ENCODE measurements at places on chromosomes 7 and 10.

DNA sequence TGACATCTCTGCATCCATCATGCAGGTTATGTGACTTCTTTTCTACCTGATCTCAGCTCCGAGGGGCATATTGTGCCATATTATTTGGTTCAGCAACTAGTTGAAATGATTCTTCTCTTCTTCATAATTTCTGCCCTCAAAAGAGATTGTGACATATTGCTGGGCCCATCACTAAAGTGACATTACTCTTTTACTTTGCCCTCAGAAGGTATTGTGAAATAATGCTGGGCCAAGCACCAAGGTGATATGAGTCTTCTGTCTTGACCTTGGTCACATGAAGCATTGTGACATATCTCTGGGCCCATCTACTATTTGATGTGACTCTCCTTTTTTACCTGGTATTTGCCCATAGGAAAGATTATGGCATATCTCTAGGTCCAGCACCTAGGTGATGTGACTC is 33.9 kb upstream of the ZNF107 start:
- no peak for DNase-seq

GRCh38 chr7:70312336-70312735 is 714.1 kb downstream of the AUTS2 start:
- DNase-seq, result no peak

- DNase-seq, result no peak
Measured at GRCh38 chr7:42689626-42690025, 222.2 kb downstream of the C7orf25 start.

GRCh38 chr7:45098983-45099839 is 10.4 kb upstream of the NACAD start:
- peak; percentile 28 for DNase-seq

DNA sequence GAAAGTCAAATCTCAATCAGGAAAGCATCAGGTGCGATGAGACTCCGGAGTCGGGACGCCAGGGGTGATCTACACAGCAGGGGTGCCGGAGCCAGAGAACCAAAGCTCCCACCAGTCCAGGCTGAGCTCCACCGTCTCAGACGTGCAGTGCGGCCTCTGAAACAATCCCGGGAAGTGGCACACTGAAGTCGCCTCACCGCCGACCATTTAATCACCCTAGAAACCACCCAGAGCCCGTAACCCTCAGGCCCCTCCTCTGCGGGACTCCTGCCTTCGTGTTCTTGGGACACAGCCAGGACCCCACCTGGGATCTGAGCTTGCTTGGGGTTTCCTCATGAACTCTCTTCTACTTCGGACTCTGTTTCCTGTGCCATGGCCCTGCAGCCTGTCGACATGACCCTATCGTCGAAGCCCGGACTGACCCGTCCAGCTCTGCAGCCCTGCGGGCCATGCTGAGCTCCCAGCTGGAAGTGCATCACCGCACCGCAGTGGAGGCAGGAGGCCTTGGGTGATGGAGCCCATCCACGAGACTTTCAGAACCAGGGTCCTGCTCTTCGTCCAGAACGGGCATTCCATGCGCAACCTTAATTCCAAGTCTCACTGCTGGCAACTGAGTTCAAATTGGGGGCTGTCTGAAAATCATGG is 266.4 kb downstream of the PTPRN2 start:
- DNase-seq, result no peak

DNA sequence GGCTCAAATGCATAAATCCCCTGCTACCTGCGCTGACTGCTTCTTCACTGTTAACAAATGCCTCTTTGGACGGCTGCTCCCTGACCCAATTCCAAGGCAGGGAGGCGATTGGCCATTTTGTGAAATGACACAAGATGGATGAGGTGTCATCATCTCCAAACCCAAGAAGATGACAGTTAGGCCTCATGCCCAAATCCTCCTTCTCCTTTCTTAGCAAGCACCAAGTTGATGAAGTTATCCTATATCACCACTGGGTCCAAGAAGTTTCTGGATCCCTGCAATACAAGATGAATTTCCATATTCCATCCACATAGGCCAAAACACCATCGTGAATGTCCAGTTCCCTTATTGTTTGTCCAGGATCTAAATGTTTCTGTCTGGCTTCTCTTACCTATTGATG is 98.5 kb upstream of the RAB11FIP2 start:
- DNase-seq, result no peak

- no peak for DNase-seq
Measured at GRCh38 chr7:149867762-149868622, 5.8 kb upstream of the ATP6V0E2 start.

- no peak for DNase-seq
Measured at GRCh38 chr7:144497282-144497681, 93.8 kb upstream of the NOBOX start.

DNA sequence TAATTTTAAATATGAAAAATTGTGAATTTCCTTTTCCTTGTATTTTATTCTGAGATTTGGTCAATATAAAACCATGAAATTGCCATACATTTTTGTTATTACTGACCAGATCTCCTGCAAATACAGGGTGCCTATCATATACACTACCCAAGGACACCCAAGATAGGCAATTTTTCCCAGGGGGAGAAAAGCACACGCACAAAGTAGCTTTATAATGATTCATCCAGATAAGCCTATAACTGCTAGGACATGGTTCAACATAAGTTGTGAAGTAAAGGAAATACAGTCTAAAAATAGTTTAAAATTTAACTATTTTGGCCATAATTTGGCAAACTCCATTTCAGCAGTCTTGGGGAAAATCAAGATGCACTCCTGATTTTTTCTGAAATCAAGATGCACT is 4.8 kb downstream of the RUFY2 start:
- DNase-seq, result no peak

DNA sequence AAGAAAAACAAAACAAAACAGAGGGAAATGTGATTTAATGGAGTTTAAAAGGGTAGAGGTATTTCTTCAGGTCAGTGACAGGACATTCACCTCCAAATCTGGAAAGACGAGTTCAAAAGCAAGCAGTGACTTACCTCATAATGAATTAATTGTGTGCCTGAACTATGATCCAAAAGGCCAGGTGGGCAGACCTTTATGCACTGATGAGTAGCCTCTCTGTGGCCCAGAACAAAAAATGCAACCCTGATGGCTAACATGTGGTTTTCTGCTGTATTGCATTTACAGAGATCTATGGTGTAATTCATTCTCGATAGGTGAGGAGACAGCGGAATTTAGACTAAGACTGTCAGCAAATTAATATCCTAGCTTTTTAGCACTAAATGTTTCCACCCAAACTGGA is 142.0 kb downstream of the HDAC9 start:
- DNase-seq, result no peak

- DNase-seq, result no peak
Measured at GRCh38 chr7:55570939-55571338, 1.4 kb downstream of the VOPP1 start.

DNA sequence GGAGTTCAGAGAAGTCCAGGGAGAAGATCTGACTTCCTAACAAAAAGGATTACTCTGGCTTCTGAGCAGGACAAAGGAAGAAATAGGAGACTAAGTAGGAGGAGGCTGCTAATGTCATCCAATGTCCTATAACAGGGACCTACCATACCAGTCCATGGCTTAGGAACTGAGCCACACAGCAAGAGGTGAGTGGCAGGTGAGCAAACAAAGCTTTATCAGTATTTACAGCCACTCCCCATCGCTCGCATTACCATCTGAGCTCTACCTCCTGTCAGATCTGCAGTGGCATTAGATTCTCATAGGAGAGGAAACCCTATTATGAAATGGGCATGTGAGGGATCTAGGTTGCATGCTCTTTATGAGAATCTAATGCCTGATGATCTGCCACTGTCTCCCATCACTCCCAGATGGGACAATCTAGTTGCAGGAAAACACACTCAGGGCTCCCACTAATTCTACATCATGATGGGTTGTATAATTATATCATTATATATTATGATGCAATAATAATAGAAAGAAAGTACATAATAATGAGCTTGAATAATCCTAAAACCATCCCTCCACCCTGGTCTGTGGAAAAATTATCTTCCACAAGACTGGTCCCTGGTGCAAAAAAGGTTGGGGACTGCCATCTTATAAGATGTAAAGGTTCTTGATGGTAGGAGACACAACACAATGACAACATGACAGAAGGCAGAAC is 487.4 kb downstream of the PLXDC2 start:
- no peak for DNase-seq

GRCh38 chr10:10855151-10855581 is 162.5 kb upstream of the CELF2 start:
- DNase-seq, result no peak

DNA sequence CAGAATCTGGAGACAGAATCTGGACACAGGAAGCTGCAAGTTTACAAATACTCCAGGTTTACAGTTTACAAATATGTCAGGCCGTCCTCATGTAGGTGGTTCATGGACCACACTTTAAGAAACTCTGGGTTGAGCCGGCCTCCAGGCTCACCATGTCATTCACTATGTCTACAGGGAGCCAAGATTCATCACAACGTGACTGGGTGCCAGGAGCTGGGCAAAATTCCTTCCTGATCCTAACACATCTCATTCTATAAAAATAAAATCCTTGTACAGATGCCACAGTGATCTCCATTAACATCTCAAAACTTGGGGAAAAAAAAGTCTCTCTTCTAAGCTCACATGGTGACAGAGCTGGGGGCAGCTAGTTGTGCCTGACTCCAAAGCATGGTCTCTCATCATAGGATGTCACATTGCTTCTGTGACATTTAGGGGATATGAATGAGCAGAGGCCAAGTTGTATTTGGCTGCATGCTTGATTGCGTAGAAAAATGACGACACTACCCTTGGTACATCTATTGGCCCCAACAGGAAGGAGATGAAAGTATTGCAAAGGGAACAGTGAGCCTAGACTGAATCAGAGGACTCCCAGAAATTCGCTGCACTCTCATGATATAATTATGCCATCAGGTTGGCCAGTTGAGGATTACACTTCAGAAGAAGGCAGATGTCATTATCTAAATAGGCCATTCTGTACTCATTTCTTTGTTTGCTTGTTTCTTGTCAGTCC is 35.9 kb downstream of the MTURN start:
- DNase-seq, result no peak

DNA sequence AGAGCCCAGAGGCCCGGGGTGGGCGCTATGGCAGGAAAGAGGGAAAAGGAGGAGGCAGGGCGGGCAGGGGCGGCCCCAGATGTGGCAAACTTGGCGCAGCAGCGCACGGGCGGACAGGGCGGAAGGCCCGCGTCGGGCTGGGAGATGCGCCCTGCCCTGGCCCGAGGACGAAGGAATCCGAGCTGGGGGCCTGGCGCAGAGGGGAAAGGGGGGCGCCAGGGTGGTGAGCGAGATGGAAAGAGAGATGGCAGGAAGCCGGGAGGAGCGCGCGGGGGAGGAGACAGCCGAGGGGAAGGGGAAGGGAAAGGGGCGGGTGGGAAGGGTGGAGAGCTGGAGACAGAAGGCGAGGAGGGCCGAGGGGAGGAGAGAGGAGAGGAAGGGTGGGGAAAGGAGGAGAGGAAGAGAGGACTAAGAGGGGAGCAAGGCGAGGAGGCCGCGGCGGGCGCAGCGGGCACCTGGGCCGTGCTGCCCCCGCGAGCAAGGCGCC is at the start of gene MARVELD1:
MARVELD1 (plus strand) TSS at position 392 of the 487 bp plus-strand sequence. CDS start 147 bp downstream, outside the sequence.
- DNase-seq, result peak; percentile 61

GRCh38 chr10:118116715-118117449 is 70.1 kb upstream of the RAB11FIP2 start:
- DNase-seq, result no peak

DNA sequence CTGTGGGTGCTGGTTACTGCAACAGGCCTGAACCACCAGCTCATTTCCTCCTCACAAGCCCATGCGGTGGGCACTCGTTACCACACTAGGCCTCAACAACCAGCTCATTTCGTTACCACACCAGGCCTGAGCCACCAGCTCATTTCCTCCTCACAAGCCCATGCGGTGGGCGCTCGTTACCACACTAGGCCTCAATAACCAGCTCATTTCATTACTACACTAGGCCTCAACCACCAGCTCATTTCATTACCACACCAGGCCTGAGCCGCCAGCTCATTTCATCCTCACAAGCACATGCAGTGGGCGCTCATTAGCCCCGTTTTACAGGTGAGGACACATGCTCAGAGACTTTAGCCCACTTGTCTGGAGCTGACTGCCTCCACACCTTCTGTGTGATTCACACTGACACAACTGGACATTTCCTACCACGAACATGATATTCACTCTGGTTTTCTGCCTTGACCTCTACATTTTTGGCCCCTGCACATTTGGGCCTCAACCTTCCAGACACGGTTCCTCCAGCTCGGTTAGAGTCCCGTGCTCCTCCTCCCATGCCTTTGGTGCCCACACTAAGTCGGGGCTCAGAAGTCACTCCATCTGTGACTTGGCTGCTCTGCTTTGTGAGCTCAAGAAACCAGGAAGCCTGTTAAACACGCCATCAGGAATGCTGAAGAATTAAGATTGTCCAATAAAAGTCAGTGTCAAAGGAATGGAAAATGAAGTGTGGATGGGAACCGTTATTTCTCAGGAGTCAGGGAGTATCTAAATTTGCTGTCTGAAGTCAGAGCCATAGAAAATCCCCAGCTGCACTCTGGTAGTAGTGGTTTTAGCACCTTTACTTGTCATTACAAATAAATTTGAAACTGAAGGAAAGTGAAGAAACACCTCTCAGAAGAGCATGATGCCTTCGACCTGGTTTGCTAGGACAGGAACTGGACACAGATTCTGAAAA is 55.8 kb upstream of the LANCL2 start:
- DNase-seq, result peak; percentile 67

DNA sequence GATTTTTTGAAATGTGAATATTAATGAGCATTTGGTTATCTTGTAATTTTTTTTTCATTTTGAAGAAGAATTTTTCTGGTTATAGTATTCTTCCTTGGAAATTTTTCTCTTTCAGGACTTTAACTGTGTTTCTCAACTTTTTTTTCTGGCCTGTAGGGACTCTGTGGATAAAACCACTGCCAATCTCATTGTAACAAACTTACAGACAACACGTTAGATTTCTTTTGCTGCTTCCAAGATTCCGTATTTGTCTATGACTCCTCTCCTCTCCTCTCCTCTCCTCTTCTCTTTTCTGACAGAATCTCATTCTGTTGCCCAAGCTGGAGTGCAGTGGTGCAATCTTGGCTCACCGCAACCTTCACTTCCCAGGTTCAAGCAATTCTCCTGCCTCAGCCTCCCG is 19.4 kb upstream of the ZNF92 start:
- DNase-seq, result no peak

DNA sequence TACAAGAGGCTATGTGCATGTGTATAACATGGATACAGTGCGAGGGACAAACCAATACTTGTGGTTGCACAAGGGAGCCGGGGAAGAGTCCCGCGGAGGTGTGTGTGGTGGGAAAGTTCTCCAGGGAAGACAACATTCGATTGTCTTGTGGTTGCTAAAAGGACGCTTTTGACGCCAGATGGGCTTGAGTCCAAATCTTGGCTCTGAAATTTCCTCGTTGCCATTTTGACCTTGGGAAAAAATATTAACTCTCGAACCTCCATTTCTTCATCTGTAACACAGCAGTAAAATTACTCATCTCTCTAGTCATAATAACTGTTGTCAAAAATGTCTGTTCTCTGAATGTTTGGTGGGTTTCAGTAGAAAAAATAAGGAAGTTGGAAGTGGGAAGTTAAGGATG is 16.5 kb downstream of the PLXDC2 start:
- no peak for DNase-seq

- no peak for DNase-seq
Measured at GRCh38 chr10:121071901-121072300, 220.7 kb downstream of the WDR11 start.

Data from GM13976 (cell line).